ENCODE measurements at places on chromosomes 2 and 18.

DNA sequence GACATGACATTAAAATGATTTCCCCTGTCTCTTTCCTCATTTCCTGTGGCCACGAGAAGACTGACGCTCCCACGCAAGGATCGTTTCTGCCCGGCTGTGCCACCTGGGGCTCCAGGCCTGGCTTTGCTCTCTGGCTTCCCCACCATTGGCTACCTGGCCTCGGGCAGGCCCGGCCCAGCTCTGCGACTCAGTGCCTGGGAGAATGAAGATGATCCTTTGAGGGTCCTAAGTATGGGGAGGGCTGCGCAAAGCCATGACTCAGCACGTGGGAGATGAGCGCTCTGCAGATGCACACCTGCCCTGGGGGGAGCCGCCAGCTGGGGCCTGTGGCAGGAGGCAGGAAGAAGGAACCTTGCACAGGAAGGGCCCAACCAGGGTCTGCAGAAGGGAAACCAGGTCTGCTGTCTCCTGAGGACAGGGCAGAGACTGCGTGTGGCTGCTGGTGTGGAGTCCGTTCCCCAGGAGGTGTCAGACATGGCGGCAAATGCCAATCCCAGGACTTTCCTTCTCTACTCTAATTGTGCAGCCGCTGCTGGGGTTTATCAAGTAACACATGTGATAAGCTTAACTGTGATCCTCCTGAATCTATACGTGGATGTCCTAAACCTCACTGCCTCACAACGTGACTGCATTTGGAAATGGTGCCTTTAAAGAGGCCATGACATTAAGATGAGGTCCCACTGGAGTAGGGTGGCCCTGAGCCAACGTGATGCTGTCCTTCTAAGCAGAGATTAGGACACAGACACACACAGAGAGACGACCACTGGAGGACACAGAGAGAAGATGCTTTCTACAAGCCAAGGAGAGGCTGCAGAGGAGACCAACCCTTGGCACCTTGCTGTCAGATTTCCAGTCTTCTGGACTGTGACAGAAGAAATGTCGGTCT, 32.9 kb downstream of the MBP start:
- no peak for DNase-seq

- DNase-seq: peak; percentile 24
Measured at GRCh38 chr2:24926602-24927252, 6.7 kb upstream of the ADCY3 start.

DNA sequence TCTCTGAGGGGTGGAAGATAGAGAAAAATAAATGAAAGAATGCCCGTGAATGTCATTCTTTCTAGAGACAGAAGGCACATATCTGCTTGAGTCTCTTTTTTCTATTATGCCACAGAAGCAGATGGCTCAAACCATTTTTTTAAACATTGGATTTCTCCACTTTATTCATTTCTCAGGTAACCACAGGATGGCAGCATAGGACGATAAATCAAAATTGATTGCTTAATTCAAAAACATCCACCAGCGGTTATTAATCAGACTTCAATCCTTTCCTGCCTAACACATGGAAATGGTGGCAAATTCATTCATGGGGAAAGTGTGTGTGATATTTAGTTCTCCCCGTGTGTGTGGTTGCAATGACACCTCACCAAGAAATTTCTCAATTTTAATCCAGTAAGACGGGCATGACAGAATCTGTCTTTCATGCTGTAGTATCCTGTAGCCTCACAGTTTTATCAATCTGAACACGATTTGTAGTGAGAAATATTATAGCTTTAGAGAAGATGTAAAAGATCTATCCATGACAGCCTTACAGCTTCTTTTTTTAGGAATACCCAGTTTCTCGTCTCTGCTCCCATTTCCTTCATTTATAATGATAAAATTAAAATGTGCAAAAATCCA, 72.2 kb downstream of the DSC3 start:
- no peak for DNase-seq

GRCh38 chr2:61736953-61737352, 116.9 kb downstream of the FAM161A start:
- no peak for DNase-seq

DNA sequence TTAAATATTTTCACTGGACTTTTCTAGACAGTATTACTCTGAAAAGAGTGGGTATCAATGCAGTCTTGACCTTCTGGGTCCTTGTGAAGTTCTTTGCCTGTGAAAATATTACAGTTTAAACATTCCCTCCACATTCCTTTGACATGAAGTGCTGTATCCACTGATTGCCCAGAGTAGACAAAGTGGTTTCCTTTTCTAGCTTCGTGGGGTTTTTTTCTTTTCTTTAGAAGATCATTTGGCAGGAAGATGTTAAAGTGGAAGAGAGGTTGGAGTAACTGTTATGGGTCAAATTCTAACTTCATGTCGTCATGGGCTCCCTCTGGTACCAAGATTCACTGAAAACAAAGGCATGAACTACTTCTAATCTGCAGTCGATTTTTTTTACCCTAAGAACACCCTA, 496.9 kb downstream of the EPHA4 start:
- DNase-seq: no peak

DNA sequence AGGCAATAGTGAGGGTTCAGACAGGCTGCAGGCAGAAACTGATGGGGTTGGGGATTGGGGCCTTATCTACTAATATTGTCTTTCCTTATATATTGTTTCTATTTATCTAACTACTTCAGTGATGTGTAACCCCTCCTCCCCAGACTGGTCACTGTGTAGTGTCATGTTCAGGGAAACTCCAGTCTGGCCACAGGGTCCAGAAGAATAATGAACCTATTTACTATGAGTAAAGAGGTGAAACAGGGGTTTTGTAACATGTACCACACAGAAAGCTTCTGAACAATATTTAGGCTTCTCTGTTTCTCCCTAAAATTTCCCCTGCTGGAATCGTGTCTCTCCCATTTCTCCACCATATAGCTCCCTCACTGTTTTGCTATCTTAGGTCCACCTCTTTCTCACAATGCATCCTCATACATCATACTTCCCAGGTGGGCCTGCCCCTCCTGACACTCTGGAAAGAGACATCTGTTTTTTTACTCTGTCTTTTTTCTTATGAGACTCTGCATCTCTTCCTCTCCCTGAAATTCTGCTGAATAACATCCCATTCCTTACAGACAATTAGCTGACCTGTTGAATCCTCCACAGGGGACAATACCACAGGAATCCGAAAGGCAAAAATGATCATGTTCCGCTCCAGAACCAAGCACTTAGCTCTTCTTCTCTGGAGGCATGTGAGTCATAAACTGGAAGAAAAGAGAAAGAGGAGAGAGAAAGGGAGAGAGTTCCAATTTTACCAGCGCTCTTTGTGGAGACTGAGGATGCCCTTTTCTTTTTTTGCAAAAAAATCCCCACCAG, 154.8 kb downstream of the ZEB2 start:
- no peak for DNase-seq

DNA sequence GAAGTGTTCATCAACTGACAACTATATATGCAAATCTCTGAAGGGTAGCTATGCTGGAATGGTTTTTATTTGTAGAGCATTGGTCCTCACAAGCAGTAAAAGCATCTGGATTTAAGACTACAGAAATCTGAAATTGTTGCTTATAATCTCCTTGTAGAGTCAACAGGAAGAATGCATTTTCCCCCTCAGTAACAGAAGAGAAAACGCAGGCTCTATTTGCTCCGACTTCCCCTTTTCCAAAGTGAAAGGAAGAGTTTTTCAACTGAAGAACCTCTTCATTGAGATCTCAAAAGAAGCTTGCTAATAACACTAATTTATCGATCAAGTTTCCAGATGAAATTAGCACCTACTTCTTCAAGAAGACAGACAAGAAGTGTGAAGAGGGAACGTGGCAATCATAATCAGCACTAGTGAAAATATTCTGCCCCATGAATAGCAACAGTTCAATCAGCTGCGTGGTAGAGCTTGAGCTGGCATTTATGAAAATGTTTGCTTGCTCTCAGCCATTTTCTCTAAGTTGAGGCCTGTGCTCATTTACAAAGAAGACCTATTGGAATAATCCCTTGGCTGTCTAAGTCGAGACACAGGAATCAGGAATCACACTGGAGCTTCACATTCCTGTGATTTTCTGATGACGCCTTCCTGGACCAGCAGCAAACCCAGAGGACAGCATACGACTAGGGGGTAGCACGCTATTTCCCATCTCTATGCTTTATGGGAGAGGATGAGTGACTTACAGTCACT, 43.7 kb downstream of the TGIF1 start:
- DNase-seq: no peak

DNA sequence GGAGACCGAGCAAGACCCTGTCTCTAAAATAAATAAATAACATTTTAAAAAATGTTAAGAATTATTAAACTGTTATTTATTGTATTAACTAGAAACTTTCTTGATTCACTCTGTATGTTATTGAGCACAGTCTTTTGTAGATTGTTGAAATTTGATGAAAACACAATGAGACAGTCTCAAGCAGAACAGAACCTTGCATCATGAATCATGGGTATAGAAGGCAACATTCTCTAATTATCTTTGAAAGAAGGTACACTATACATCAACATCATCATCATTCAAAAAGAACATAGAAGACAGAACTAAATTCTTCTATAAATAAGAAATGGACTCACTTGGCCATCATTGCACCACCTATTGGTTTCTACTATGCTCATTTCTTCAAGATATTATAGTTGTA, 67.7 kb downstream of the SLC8A1 start:
- no peak for DNase-seq

DNA sequence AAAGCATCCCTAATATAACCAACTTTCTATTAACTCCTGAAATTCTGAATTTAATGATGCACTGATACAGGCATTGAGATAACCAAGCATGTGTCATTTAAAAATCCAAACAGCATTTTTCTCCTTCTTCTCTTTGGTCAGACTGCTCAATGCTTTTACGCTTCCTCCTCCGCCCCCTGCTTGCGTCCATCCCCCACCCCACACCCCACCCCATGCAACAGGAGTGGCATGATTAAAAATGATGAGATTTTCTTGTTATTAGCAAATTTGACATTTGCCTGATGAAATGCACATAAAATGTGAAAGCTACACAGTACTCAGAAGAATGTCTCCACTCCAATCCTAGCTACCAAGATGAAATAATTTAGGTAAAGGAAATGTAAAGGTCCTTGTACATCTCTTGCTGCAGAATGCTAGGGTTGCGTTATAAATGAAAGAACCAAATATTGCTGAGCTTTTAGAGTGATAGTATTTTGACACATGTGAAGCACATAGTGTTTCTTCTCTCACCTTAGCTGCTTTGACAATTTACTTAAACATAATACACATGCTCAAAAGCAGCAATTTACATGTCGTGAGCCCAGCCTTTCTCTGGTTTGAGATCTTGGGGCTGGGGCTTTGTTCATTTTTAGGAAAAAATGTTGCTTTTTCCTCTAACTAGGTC, 263.8 kb downstream of the MEIS1 start:
- DNase-seq: no peak

GRCh38 chr2:164655750-164656149, 34.5 kb upstream of the GRB14 start:
- DNase-seq: no peak

DNA sequence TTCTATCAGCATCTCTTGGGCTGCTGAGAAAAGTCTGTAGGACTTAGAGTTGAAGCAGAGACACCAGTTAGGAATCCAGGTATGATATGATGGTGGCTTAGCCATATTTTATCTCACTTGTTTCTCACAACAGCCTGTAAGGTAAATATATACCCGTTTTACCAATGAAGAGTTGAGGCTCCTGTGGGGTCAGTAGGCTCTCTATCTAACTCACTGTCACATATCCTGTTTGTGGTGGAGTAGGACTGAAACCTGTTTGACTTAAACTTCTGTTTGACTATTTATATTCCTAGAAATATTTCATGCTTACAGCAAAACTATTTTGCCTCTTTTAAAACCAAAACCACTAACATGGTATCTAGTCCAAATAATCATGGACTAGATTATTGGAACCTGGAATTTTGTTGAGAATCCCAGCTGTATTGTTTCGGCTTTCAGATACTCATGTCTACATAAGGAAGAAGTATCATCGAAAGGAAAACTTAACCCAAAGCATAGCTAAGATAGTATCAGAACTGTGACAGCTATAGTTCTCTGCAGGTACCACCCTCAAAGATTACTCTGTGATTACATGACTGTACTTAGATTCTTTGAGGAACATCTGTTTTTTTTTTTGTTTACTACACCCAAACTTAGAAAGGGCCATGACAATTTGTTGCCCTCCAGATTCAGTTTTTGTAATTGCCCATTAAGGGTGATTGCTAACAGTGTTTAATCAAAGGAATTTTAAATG, 216.1 kb upstream of the THUMPD2 start:
- no peak for DNase-seq

DNA sequence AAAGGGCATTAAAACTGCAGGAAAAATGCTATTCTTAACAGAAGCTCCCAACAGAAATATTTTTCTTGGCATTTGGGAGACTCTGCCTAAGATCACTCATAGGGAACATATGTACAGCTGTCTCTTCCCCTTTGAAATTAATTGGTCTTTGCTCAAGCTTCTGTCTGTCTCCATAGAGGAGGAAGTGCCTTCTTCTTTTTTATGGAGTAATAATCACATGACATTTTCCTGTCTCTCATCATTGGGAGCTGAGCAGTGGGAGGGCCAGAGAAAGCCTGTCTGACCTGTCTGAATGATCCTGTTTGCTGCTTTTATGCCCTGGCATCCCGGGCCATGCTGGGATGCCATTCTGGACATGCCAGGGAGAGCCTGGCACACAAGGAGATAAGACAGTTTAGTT, 145.6 kb downstream of the AQP4 start:
- no peak for DNase-seq

- DNase-seq: no peak
Measured at GRCh38 chr18:75437979-75438378, 10.5 kb upstream of the SMIM21 start.

- DNase-seq: no peak
Measured at GRCh38 chr18:45666520-45666919, 51.2 kb downstream of the SLC14A2 start.

DNA sequence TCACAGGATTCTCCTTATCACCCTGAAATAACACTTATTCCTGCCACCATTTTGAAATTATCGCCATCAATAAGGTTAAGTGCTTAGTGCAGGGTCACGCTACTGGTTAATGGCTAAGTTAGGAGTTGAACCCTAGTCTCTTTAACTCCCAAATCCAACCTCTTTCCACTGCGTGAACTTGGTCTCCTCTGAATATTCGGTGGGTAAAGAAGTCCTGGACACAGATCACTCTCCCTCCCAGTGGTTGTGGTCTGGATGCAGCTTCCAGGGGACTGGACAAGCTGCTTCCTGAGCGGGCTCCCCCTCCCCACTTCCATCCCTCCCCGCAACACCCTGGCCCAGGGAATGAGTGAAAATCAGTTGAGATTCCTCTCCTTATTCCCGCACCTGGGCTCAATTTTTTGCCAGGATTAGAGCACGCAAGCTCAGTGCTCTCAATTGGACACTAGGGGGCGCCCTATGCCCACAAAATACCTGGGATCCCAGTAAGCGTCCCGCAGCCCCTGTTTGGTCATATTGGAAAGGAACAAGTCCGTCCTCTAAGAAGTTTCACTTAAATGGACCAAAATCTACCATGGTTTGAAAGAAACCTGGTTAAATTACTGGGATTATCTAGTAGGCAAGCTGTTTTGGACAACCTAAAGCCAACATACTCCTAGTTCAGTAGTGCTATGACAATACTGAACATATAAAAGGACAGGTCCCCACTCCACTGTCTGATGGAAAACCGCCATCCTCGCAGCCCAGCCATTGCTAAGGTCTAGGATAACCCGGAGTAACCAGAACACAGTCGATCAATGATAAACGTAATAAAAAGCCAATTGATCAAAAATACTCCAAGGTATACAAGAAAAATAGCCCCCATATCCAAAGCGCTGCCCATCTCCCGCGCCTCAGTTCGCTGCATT, 40.4 kb downstream of the DHRS9 start:
- peak; percentile 50 for DNase-seq
